ENCODE measurements at places on chromosomes 12 and 14. TPM values are rescaled to one million over a fixed set of nuclear protein-coding genes. Genes with fewer than 3 reads are reported as not detected.

- H3K4me3 ChIP-seq = no peak overlapping the region
- no peak for DNase-seq
- no peaks in the 10 kb centered on the region for H3K27me3 ChIP-seq
- H3K36me3 ChIP-seq = no peaks in the 10 kb centered on the region
- no peak overlapping the region for H3K27ac ChIP-seq
Measured at GRCh38 chr14:88063811-88064210, 58.9 kb downstream of the GPR65 start.

GRCh38 chr14:64935508-64935907 lies 7.0 kb downstream of the GPX2 start:
- no peaks in the 10 kb centered on the region for H3K27me3 ChIP-seq
- peaks cover 26% of the 10 kb centered on the region for H3K36me3 ChIP-seq
- peaks cover 20% of the 10 kb centered on the region for H3K4me1 ChIP-seq
- H3K27ac ChIP-seq = no peak overlapping the region
- no peak for DNase-seq

DNA sequence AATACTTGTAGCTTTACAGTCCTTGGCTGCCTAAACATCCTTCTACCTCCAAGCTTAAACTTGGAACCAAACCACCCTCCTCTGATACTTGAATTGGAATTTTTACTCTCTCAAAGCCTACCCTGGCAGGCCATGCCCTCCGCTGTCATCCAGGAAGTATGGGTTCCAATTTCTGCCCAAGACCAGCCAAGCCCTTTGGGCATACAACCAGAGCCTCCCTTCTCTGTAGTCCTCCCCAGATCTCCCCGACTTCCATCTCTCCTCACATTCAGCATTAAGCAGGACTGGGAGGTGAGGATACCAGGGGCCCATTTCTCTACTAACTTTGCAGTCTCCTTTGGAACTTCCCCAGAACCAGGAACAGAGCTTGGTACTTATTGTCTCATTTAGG lies 369 bp upstream of the DHH start:
- H3K27me3 ChIP-seq = peaks cover 58% of the 10 kb centered on the region
- no peak overlapping the region for H3K27ac ChIP-seq
- H3K36me3 ChIP-seq = peaks cover 33% of the 10 kb centered on the region
- peaks cover 6% of the 10 kb centered on the region for H3K4me1 ChIP-seq
- no peak for DNase-seq
- no peak overlapping the region for H3K4me3 ChIP-seq

DNA sequence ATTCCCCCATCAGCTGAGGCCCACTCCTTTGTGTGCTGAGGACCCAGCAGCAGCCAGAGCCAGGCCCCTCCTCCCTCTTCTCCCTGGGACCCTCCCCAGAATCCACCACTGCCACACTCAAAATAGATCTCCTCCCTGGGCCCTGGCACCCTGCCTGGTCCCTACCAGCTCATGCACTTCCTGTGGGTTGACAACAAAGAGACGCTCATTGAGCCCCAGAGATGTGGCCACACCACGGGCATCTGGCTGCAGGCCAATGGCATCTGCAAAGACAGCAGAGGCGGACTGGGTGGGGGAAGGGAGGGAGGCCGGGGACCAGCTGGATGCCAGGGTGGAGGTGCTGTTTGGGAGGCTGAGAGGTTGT lies 16.0 kb upstream of the ENDOU start:
- no peak for DNase-seq
- H3K36me3 ChIP-seq = no peaks in the 10 kb centered on the region
- no peaks in the 10 kb centered on the region for H3K27me3 ChIP-seq
- H3K4me1 ChIP-seq = no peaks in the 10 kb centered on the region
- no peak overlapping the region for H3K27ac ChIP-seq

DNA sequence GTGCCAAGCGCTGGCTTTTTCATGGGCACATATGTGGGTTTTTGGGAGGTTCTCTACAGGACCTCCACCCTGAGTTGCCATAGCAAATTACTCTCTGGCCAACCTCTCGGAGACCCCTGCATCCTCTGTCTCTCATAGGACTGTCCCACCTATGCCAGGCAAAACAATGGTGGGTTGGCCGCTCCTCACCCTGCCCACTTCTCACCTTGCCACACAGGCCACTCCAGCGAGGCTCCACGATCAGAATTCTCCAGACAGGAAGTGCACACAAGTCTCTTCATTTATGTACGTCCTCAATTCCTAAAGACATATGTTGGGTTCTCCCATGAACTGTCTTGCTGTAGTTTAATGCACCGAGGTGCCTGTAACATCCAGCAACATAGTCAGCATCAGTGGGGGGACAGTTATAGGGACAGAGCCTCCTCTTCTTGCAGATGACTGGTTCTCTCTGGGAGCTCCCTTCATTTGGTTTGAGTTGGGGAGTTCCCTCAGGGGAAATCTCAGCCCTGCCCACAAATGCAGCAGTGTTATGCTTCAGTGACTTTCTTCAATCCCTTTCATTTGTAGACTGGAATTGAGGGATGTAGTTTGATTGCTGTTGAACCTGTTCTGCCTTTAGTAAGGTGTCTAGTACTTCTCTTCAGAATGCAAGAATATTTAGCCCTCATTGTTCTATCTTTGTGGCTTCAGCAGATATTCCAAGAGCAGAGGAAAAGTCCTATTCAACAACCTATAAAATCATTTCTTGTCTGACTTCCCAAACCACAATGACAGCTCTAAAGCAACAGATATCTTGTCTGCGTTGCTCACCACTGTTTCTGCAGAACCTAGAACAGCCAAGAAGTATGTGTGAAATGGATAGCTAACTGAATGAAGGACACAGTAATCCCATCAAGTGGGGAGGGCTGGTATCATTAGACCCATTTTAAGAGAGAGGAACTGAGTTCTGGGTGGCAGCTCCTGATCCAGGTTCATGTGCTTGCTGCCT lies 2.8 kb upstream of the LTBP2 start:
- H3K27me3 ChIP-seq = peaks cover 25% of the 10 kb centered on the region
- peaks cover 24% of the 10 kb centered on the region for H3K4me1 ChIP-seq
- no peak overlapping the region for H3K4me3 ChIP-seq
- DNase-seq = no peak

- no peak for DNase-seq
- H3K4me1 ChIP-seq = no peaks in the 10 kb centered on the region
- H3K4me3 ChIP-seq = no peak overlapping the region
- no peaks in the 10 kb centered on the region for H3K27me3 ChIP-seq
Measured at GRCh38 chr12:100789146-100789545, 5.4 kb upstream of the ANO4 start.

DNA sequence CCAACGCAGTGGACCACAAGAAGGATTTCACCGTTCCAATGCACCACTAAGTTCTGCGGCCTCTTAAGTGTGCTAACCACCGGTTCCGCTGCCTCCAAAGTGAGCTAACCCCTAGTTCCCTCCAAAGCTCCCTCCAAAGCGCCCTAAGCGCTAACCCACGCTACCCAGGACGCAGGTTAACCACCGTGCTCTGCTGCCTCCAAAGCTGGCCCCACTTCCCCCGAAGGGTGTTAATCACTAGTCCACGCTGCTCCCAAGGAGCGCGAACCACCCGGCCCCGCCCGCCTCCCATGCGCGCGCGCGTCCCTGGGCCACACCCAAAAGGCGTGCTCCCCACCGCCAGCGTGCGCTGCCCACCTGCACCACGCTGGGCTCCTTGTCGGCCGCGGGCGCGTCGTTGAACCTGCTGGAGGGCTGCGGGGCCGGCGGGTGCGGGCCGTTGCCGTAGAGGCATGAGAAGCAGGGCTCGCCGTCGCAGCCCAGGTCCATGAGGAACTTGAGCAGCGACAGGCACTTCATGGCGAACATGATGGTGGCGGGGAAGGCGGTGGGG lies 11.7 kb downstream of the FAM181A start:
- H3K27me3 ChIP-seq = peaks cover 26% of the 10 kb centered on the region
- peak; percentile 68 for DNase-seq
- H3K27ac ChIP-seq = no peak overlapping the region

DNA sequence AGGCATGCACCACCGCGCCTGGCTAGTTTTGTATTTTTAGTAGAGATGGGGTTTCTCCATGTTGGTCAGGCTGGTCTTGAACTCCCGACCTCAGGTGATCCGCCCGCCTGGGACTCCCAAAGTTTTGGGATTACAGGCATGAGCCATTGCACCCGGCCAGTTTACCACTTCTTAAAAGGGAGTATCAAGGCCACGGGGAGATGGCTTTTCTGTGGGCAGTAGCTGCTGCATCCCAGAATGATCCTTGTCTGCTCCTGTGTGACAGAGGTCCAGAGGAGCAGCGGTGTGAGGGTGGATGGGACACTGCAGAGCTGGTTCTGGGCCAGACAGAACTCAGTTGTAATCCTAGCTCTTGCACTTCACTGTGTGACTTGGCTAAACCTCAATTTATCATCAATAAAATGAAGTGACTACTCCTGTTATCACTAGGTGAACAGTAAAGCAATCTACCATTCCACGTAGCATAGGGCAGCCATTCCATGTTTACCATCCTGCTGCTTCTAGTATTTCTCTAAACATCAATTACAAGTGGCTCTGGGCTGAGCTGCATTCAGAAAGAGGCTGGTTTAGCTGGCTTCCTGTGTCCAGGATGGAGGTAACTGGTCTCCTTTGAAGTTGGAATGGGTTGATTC lies 3.0 kb upstream of the NPFF start:
- H3K27me3 ChIP-seq = no peaks in the 10 kb centered on the region
- no peak overlapping the region for H3K27ac ChIP-seq
- no peaks in the 10 kb centered on the region for H3K4me1 ChIP-seq
- H3K36me3 ChIP-seq = peaks cover 49% of the 10 kb centered on the region

GRCh38 chr14:73685328-73685727 lies 28.9 kb downstream of the PNMA1 start:
- H3K4me3 ChIP-seq = no peak overlapping the region
- H3K36me3 ChIP-seq = peaks cover 22% of the 10 kb centered on the region
- H3K4me1 ChIP-seq = no peaks in the 10 kb centered on the region
- H3K27ac ChIP-seq = no peak overlapping the region
- no peaks in the 10 kb centered on the region for H3K27me3 ChIP-seq

GRCh38 chr12:93829016-93829415 lies 151.8 kb downstream of the CRADD start:
- no peak overlapping the region for H3K4me3 ChIP-seq
- H3K36me3 ChIP-seq = no peaks in the 10 kb centered on the region
- no peak overlapping the region for H3K27ac ChIP-seq
- DNase-seq = no peak
- no peaks in the 10 kb centered on the region for H3K27me3 ChIP-seq

DNA sequence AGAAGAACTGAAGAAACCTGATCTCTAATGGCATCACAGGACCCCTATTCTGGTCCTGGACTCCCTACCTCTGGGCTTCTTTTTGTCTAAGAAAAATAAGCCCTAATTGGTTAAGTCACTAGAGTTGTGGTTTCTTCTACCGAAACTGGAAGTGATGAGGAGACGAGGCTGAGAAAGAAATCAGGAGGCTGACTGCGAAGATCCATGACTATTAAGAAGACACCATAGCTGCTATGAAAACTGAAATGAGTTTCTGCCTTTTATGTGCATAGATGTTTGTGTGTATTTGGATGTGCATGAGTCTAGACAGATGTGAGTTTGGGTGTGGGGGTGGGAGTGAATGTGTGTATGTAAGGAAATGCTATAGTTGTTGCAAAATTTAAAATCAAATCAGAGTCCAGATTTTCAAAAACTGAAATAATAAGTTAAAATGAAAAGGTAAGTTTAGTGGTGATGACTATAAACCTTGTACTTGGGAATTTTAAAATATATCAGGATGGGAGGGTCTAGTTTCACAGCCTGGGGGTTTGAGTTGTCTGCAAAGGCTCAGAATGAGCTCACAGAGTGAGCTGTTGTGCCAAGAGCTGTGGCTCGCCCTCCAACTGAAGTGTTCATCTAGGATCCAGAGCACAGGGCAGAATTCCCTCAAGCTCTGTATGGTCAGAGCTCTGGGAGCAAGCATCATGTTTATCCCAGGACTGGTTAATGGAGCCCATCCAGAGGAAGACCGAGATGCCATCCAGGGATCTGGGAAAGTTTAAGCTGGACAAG lies 94.9 kb downstream of the VCPKMT start:
- H3K4me3 ChIP-seq = no peak overlapping the region
- no peak overlapping the region for H3K27ac ChIP-seq
- no peaks in the 10 kb centered on the region for H3K36me3 ChIP-seq
- H3K4me1 ChIP-seq = no peaks in the 10 kb centered on the region

DNA sequence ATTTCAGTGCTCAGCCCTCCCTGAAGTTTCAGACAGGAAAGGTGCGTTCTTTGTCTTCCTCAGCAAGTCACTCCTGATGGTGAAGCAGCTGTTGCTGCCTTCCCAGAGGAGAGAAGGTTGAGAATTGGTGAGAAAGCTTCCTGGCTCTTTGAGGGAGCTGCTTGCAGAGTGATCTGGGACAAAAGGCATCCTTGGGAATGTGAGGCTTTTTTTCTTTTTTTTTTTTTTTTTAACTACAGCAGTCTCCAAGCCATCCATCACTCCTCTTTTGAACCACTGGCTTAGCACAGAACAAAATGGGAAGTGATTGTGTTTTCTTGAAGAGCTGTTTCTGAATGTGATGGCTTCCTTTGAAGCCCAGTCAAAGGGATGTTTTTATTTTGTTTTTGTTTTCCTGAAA lies 120.4 kb upstream of the LRIG3 start:
- peak; percentile 69 for DNase-seq
- no peak overlapping the region for H3K4me3 ChIP-seq
- H3K27ac ChIP-seq = peak overlapping the region; percentile 98

DNA sequence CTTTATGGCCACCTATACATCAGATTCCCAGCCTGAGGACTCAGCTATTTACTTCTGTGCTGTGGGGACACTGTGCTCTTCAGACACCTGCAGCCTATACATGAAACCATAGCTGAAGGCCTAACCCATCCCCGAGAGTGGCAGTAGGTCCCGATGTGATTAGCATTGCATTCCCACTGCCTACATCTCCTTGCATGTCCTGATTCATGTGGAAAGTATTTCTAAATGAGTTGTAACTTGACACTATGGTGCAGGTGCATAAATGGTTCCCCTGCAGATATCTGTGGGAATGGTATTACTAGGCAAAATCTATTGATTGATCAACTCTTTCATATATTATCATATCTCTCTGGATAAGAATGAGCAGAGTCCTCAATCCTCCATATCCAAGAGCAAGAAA lies 433.5 kb downstream of the DAD1 start:
- no peak for DNase-seq
- H3K4me1 ChIP-seq = no peaks in the 10 kb centered on the region
- H3K4me3 ChIP-seq = no peak overlapping the region
- H3K27ac ChIP-seq = no peak overlapping the region
- no peaks in the 10 kb centered on the region for H3K36me3 ChIP-seq

- no peaks in the 10 kb centered on the region for H3K27me3 ChIP-seq
- no peaks in the 10 kb centered on the region for H3K4me1 ChIP-seq
Measured at GRCh38 chr12:10634427-10634826, 21.0 kb upstream of the MAGOHB start.

- no peak for DNase-seq
- H3K27ac ChIP-seq = no peak overlapping the region
- H3K4me1 ChIP-seq = peaks cover 6% of the 10 kb centered on the region
- H3K27me3 ChIP-seq = no peaks in the 10 kb centered on the region
- no peak overlapping the region for H3K4me3 ChIP-seq
Measured at GRCh38 chr12:75130811-75131210, 78.8 kb downstream of the KCNC2 start.

- no peaks in the 10 kb centered on the region for H3K27me3 ChIP-seq
- DNase-seq = no peak
Measured at GRCh38 chr14:63616015-63616414, 25.7 kb downstream of the WDR89 start.

The GALNT8 gene
- 11.2 TPM for total RNA-seq

The PYGL gene
- total RNA-seq = 58.0 TPM

The CD4 gene
- 1.3 TPM for total RNA-seq

The RFC5 gene
- 32.3 TPM for total RNA-seq

The TMEM179 gene
- total RNA-seq = 8.2 TPM

The ZDHHC22 gene
- 1.9 TPM for total RNA-seq

The NRL gene
- total RNA-seq = 1.9 TPM

The SRRM4 gene
- 0.44 TPM for total RNA-seq

Measured in endodermal cell (in vitro differentiated cells).